ENCODE measurements at places on chromosomes 3 and 15. TPM values are rescaled to one million over a fixed set of nuclear protein-coding genes. Genes with fewer than 3 reads are reported as not detected.

Gene SLC22A13
- 0.47 TPM for total RNA-seq

Gene ECE2
- total RNA-seq: not detected

Gene TMEM266
- total RNA-seq: not detected

Gene OR4F6
- not detected for total RNA-seq

Data from activated CD4-positive, alpha-beta T cell treated with anti-CD3 and anti-CD28 coated beads, Interleukin-2, amount 10 ng/mL, durations not matched to agents 24 days and 14 days (primary cell).